ENCODE measurements at places on chromosomes 7 and 10. TPM values are rescaled to one million over a fixed set of nuclear protein-coding genes. Genes with fewer than 3 reads are reported as not detected.

Gene CCL24
- not detected for total RNA-seq

Gene CLCN1
- total RNA-seq, result not detected

Gene CALML3
- total RNA-seq, result not detected

Gene AKR1C4
- not detected for total RNA-seq

Gene PKD2L1
- 0.25 TPM for total RNA-seq

Gene NACAD
- total RNA-seq, result 8.9 TPM

Gene AKR1C8
- total RNA-seq, result not detected

Gene ZNF736
- 35.7 TPM for total RNA-seq

Gene OR9A2
- total RNA-seq, result 0.49 TPM

Gene RPEL1
- not detected for total RNA-seq

Gene LAMB4
- total RNA-seq, result 0.49 TPM

Gene NPSR1
- total RNA-seq, result not detected

Gene CDC123
- 93.9 TPM for total RNA-seq

Gene AQP1
- 1.5 TPM for total RNA-seq

Gene EIF4H
- 105 TPM for total RNA-seq

Gene HIF1AN
- 9.6 TPM for total RNA-seq

Gene SPAM1
- total RNA-seq, result not detected

Gene MRLN
- total RNA-seq, result 0.49 TPM

Gene KLF14
- total RNA-seq, result not detected

Gene MET
- 1.7 TPM for total RNA-seq

Gene EN2
- not detected for total RNA-seq

Gene NPY
- total RNA-seq, result 26.1 TPM

Gene HMX3
- total RNA-seq, result not detected

Gene GFRA1
- 8.6 TPM for total RNA-seq

Gene GIMAP1
- 0.49 TPM for total RNA-seq

Gene OPN1SW
- total RNA-seq, result not detected

Gene CDHR1
- total RNA-seq, result 4.2 TPM

Gene GSTK1
- 36.9 TPM for total RNA-seq

Gene AS3MT
- 9.1 TPM for total RNA-seq

Gene NRG3
- total RNA-seq, result 14.0 TPM

Gene GDF10
- 7.6 TPM for total RNA-seq

Gene GRID2IP
- 0.74 TPM for total RNA-seq

Gene NPY4R
- total RNA-seq, result under 0.01 TPM

Gene FRAT2
- total RNA-seq, result 8.4 TPM

Gene TMEM184A
- total RNA-seq, result not detected

Gene CLDN4
- total RNA-seq, result 0.25 TPM

Gene ARPC1A
- total RNA-seq, result 70.1 TPM

Gene GIMAP4
- total RNA-seq, result 4.7 TPM

Gene TRPV5
- total RNA-seq, result not detected

Gene CALHM1
- total RNA-seq, result not detected

Gene CACNB2
- 6.9 TPM for total RNA-seq

Gene SPDYE1
- total RNA-seq, result not detected

Gene GBX1
- total RNA-seq, result not detected

Measured in temporal lobe (tissue), 4 donors.